Type B pancreatic cell (in vitro differentiated cells): ENCODE measurements at places on chromosomes 6 and 20. TPM values are rescaled to one million over a fixed set of nuclear protein-coding genes. Genes with fewer than 3 reads are reported as not detected.

GRCh38 chr6:22647719-22648118, 78.4 kb downstream of the HDGFL1 start:
- no peak for DNase-seq

GRCh38 chr20:63372971-63373885, 12.1 kb upstream of the CHRNA4 start:
- no peak for DNase-seq

DNA sequence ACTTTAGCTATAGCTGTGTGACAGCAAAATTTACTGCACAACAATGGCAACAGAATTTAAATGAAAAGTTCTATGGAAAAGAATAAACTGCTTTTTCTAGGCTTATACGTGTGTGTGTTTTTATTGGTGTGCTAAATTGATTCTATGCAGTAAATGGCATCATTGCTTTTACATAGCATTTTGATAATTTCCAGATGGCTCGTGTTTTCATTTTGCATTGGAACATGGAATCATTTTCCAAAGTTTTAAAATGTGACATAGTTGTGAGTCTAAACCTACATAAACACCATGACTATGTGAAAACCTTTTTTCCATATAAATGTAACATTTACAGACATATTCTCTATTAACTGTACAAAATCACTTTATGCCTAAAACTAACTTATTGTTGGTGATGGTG, 127.8 kb downstream of the SIM1 start:
- no peak for DNase-seq

Gene THEMIS
- not detected in 2 replicates for total RNA-seq

Gene SAMD5
- 9.2 and 11.5 TPM in 2 replicates for total RNA-seq
